ENCODE measurements at places on chromosomes 16 and 17. TPM values are rescaled to one million over a fixed set of nuclear protein-coding genes. Genes with fewer than 3 reads are reported as not detected.

Gene RNF222
- not detected for total RNA-seq

Gene HAS3
- total RNA-seq, result 0.81 TPM

Gene GPR179
- under 0.01 TPM for total RNA-seq

Gene SULT1A2
- total RNA-seq, result not detected

Gene TSR3
- total RNA-seq, result 73.3 TPM

Gene KCNJ12
- total RNA-seq, result 1.7 TPM

Gene NFATC2IP
- 22.1 TPM for total RNA-seq

Gene CCL11
- not detected for total RNA-seq

Gene PRDM7
- not detected for total RNA-seq

Gene UNC13D
- total RNA-seq, result 0.54 TPM

Gene CHST5
- total RNA-seq, result not detected

Gene MEIOC
- total RNA-seq, result not detected

Gene MLX
- 10.5 TPM for total RNA-seq

Gene MBTPS1
- 61.1 TPM for total RNA-seq

Gene PERCC1
- total RNA-seq, result not detected

Gene GP1BA
- total RNA-seq, result not detected

Gene CES5A
- not detected for total RNA-seq

Gene AKTIP
- 29.6 TPM for total RNA-seq

Gene CCL7
- not detected for total RNA-seq

Gene GOT2
- total RNA-seq, result 29.9 TPM

All from fibroblast of the aortic adventitia (primary cell).